ENCODE measurements at places on chromosomes 3 and 15.

DNA sequence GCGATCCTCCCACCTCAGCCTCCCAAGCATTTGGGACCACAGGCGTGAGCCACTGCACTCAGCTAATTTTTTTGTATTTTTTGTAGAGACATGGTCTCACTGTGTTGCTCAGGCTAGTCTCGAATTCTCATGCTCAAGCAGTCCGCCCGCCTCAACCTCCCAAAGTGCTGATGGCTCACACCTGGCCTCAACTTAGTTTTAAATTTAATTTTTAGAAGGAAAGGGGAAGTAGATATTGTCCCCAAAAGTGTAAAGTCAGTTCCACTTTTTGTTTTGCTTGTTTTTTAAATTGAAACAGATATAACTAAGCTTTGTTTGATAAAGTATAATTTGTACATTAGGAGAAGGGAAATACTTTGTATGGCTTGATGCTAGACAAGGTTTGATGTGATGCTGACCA lies 31.3 kb upstream of the NFKBIZ start:
- DNase-seq = no peak

DNA sequence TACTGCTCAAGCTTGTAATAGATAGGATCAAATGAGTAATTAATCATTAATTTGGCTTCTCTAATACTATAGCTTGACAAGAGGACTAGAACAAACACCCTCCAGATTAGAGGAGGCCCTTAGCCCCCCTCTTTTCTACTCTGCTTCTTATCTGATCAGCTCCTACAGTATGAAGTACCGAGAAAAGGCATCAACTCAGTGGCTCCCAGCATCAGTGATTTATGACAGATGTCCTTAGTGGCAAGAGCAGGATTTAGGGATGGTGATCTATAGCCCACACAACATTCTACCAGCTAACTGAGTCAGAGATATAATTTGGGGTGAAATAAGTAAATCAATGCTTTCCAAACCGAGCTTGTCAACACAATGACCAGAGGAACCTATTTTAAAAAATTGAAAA lies 541.1 kb downstream of the NLGN1 start:
- DNase-seq = no peak

DNA sequence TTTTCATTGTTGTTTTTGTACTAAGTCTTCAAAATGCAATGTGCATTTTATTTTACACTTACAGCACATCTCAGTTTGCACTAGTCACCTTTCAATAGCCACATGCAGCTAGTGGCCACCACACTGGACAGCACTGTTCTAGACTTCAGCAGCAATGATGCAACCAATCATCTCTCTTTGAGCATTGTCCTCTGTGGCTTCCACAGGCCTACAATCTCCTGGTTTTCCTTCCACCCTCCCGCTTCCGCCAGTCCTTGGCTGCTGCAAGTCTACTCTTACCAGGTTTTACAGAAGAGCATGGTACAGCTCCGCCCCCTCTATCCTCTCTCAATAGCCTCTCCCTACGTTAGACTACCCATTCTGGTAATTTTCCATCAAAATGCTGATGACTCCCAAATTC lies 25.1 kb upstream of the FSIP1 start:
- no peak for DNase-seq

- DNase-seq = no peak
These were observed 75.0 kb upstream of the MBNL1 start for GRCh38 chr3:152193673-152194267.

DNA sequence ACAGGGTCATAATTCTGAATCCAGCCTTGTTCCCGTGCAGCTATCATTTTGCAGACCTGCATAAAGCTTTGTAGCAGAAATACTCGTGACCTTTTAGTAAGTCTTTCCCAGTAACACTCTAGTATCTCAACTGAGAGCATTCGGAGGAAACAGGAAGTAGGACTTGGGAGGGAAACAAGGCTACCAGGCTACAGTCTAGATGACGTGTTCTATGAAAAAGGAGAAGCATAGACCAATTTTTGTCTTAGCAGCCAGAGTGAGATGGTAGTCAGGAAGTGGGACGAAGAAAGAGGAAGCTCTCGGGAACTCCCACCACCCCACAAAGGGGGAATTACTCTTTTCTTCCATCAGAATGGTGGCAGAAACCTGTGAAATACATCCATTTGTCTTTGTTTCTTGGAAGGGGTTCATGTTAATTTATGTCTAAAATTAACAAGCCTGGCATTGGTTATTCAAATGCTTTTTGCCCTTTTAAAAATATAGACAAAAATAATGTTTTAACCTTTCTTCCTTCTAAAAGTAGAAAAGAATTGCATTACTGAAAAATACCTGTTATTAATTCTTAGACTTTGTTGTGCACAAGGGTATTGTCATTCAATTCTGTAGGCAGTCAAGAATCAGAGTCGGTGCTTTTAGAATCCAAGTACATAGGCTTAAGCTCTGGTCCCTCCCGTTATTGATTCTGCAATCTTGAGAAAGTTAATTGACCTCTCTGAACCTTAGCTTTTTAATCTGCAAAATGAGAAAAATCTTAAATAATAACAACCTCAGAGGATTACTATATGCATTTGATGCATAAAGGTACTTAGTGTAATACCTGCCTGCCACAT lies 1.6 kb upstream of the SUCNR1 start:
- no peak for DNase-seq

All from dorsolateral prefrontal cortex (tissue), 122 donors.